ENCODE measurements at places on chromosomes 11 and 22. TPM values are rescaled to one million over a fixed set of nuclear protein-coding genes. Genes with fewer than 3 reads are reported as not detected.

Gene VSIG2
- 1.2 TPM for total RNA-seq

- DNase-seq, result no peak
Measured at GRCh38 chr11:45661439-45662055, 3.9 kb downstream of the CHST1 start.

Gene OR51E2
- not detected for total RNA-seq

- no peak for DNase-seq
Measured at GRCh38 chr11:129610125-129610524, 205.5 kb upstream of the TMEM45B start.

- no peak for DNase-seq
Measured at GRCh38 chr22:29964776-29965175, 81.8 kb downstream of the MTMR3 start.

Gene RAB1B
- 96.0 TPM for total RNA-seq

- DNase-seq, result no peak
Measured at GRCh38 chr11:98842187-98842586, 178.6 kb upstream of the CNTN5 start.

All from thoracic aorta (tissue), 2 donors.